A549 treated with RU486 at 1 μM for 4 hours (cell line): ENCODE measurements at places on chromosomes 7 and 10. TPM values are rescaled to one million over a fixed set of nuclear protein-coding genes. Genes with fewer than 3 reads are reported as not detected.

The CFAP70 gene
- 0.11 to 0.16 TPM (median 0.14 TPM) in 5 replicates for total RNA-seq

The SSC4D gene
- total RNA-seq = 0.83 to 1.4 TPM (median 1.2 TPM) in 5 replicates

The TUBAL3 gene
- total RNA-seq = 0.13 to 0.48 TPM (median 0.29 TPM) in 5 replicates

The KIF11 gene
- total RNA-seq = 19.8 to 45.1 TPM (median 38.3 TPM) in 5 replicates

The C10orf105 gene
- not detected in 5 replicates for total RNA-seq

The VWDE gene
- total RNA-seq = 0.18 to 0.99 TPM (median 0.40 TPM) in 5 replicates

The TMEM178B gene
- total RNA-seq = 1.1 to 1.7 TPM (median 1.4 TPM) in 5 replicates

The PRDX3 gene
- 210 to 363 TPM (median 315 TPM) in 5 replicates for total RNA-seq

The DPP6 gene
- not detected in 5 replicates for total RNA-seq

The FAM237B gene
- total RNA-seq = not detected in 5 replicates

The ASIC3 gene
- total RNA-seq = 5.7 to 12.6 TPM (median 12.2 TPM) in 5 replicates

The OR6B1 gene
- not detected in 5 replicates for total RNA-seq

The KAZALD1 gene
- total RNA-seq = 1.9 to 3.1 TPM (median 2.6 TPM) in 5 replicates

The NEUROD6 gene
- not detected in 5 replicates for total RNA-seq
